Activated CD4-positive, alpha-beta T cell treated with anti-CD3 and anti-CD28 coated beads for 36 hours (primary cell): ENCODE measurements at places on chromosomes 3 and 15. TPM values are rescaled to one million over a fixed set of nuclear protein-coding genes. Genes with fewer than 3 reads are reported as not detected.

DNA sequence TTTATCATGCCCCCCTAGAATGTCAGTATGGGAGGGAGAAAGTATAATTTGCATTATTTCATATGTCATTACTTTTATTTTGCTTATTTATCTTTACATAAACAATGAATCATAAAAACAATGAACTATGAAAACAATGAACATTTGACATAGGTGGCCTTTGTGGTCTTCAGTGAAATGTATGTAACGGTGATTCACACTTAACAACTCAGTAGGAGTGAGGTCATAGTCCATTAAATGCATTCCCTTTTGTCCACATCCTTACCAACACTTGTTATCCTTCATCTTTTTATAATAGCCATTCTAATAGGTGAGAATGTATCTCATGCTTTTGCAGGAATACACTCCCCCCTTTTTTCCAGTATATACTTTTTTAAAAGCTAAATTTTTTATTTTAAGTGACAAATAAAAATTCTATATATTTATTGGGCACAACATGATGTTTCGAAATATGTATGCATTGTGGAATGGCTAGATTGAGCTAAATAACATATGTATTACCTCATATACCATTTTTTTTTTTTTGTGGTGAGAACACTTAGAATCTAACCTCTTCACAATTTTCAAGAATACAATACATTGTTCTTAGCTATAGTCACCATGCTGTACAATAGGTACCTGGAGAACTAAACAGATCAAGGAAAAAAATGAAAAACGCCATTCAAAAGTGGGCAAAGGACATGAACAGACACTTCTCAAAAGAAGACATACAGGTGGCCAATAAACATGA, 189.5 kb downstream of the WDR72 start:
- DNase-seq, result no peak

The EFHB gene
- 0.62 TPM for total RNA-seq

- no peak for DNase-seq
Measured at GRCh38 chr15:61205346-61205921, 23.7 kb downstream of the RORA start.

The ARMC8 gene
- 46.2 TPM for total RNA-seq

The ECE2 gene
- total RNA-seq, result not detected

DNA sequence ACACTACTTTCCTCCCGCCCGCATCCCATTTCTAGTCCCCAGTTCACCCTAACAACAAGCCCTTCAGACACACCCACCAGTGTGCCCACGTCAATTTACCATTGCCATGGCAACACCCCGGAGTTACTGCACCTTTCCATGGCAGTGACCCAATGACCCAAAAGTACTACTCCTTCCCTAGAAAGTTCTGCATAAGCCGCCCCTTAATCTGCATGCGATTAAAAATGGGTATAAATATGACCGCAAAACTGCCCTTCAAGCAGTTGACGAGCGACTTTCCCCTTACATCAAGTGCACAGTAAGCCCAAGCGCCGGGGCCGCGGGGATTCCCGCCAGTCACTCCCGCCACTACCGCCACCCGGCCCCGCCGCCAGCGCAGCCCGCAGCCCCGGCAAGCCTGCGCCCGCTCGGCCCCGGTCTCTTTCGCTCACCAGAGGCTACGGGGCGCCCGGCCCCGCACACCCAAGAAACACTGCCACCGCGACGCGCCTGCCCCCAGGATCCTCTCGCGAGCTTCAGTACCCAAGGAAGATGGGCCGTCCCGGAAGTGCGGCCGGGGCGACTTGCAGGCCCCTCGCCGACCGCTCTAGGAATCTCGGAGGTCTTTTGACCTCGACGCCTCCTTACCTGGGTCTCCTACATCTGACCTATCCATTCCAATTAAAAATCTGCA, 27.2 kb upstream of the ZNF502 start:
- peak; percentile 77 for DNase-seq

The MUC4 gene
- 0.14 TPM for total RNA-seq

GRCh38 chr3:78589778-78590177, 1178.0 kb downstream of the ROBO1 start:
- no peak for DNase-seq

DNA sequence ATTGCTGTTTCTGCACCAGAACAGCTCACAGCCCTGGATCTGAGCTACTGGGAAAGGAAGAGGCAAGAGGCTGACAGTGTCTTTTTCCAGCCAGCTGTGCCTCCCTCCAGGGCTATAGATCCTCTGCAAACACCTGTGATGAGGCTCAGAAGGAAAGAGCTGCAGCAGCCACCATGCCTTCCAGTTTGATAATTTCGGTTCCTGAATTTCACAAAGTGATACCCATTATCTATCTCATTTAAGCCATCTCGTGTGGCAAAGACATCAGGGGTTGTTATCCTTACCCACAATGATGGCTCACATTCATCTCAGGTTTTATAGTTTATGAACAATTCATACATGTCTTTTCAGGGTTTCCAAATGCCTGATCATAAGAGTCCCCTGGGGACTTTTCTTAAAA, 1.8 kb upstream of the LARP6 start:
- no peak for DNase-seq

The EPHA6 gene
- not detected for total RNA-seq

- no peak for DNase-seq
Measured at GRCh38 chr3:112505907-112506306, 6.6 kb upstream of the BTLA start.

DNA sequence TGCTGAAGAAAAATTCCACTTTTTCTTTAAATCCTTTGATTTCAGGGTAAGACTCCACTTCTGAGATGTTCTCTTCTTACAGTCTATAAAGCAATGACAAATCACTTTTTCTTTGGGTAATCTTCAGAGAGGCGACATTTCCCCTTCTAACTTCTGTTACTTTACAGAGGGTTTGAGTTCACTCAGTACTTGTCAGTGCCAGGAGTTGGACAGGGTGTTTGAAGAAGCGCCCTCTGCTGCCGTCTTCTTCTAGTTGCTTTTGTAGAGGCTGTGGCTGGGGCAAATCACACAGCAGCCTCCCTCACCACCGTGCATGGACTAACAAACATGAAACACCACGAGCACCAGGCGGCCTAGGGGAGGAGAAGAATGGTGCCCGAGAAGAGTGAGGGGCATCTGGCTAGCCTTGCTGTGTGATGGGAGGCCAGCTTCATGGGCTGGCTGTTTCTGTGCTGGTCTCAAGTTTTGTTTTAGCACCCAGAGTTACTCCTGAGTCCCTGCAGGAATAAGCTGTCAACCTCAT, at the start of gene CD80:
Gene CD80 (minus strand): TSS at position 174 of the 523 bp plus-strand sequence. CDS start 1,886 bp downstream, outside the sequence.
- peak; percentile 81 for DNase-seq

The ERICH6 gene
- total RNA-seq, result not detected

DNA sequence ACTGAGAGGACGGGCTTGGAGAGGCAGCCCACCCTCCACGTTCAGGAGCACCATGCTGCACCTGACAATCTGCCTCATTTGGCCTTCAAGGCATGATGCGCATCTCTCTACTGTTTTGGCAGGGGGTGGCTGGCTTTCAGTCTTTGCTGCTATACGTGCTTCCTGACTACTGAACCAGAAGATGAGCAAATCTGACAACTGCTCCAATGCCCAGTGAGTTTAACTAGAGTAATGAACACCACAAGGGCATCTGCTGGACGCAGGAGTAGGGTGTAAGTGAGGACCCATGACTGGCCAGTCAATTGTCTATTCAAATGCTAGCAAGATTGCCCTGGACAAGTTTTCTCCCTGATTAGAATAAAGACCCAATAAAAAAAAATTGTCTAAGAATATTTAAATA, 335.7 kb downstream of the MAGI1 start:
- DNase-seq, result no peak

The CSPG5 gene
- total RNA-seq, result 0.78 TPM

The GP9 gene
- total RNA-seq, result not detected

DNA sequence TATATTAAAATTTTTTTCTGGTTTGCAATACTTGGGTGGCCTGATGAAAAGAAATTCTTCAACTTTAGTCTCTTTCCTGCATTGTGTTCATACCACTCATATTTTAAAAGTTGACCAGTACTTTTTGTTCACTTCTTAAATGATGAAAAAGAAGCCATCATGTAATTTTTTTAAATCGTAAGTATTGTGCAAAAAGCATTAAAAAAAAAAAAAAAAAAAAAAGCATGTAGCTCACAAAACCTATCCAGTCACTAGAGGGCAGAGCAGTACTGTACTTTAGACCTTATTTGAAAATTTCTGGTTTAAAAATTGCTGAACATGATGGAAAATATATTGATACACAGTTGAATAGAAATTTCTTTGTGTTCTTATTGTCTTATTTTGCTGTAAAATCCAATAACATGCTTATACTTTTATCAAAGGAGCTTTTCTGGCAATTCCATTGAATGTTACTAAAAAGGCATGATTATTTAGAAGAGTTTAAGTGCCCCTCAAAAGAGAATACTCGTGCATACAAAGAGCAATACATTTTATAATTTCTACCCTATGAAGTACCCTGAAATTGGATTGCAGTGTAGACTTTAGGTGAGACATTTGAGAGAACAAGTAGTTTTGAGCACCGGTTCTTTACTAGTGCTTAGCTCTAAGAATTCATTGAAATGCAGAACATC, 137.7 kb downstream of the BBX start:
- no peak for DNase-seq

The LRTM1 gene
- total RNA-seq, result not detected
